Mammary epithelial cell (primary cell): ENCODE measurements at places on chromosomes 2 and 18. TPM values are rescaled to one million over a fixed set of nuclear protein-coding genes. Genes with fewer than 3 reads are reported as not detected.

DNA sequence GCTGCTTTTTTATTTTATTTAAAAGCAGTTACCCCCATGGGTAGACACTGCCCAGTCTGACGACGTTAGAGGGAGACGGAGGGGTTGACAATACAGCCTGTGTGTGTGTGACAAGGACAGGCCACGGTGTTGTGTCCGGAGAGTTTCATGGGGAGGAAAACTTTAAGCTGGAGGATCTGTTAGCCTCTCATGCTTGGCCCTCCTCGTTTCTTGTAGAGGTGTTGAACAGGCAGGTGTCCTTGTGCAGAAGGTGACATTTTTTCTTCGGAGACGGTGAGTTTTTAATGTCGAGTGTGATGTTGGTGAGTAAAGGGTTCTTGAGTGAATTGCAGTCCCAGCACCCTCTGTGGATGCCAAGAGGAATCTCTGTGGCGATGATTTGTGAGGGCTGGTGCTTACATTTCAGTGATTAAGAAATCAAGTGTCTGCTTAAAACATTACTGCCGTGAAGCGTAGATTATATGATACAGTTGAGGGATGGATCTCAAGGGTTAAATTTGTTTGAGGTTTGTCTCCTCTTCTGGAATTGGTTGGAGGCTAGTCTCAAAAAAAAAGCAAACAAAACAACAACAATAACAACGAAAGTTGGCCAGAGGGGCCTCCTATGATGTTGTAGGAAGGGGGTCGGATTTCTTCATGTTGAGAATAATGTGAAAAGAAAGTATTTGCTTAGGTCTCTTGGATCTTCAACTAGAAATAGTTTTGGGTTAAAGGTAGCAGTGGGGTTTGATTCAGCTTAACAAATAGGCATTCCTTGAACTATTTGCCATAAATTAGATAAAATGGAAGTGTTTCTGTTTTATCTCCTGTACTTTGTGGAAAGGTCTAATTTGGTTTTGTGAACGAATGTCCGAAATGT is 1.6 kb downstream of the NCOA1 start:
- DNase-seq, result peak; percentile 4

DNA sequence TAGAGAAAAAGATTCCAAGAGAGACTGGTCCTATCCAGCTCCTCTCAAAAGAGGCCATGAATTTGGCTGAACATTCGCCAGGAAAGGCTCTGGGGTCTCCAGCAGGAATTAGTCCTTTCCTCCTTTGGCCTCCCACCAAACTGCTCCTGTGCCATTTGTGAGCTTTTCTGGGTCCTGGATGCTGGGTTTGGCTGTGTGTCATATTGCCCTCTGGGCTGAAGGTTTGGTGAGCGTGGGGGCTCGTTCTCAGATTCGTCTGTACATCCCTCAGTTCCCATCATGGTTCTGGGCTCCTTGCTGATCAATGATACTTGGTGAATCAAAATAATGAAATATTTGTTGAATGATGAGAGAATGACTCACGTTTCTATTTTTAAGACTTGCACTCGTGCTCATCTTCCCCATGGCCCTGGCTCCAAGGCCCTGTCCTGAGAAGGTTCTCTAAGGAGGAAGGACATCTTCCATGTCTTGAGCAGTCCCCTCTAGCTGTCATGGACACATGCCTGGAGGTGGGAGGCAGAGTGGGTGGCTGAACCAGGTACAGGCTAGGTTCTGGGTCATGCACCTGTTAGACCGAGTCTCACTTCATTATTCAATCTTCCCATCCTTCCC is 47.8 kb upstream of the RHOB start:
- peak; percentile 37 for DNase-seq

Gene AMER3
- total RNA-seq, result not detected in 2 replicates

Gene GAL3ST2
- not detected for total RNA-seq

- peak; percentile 89 for DNase-seq
These were observed 92.3 kb upstream of the THUMPD2 start for GRCh38 chr2:39871291-39871761.

DNA sequence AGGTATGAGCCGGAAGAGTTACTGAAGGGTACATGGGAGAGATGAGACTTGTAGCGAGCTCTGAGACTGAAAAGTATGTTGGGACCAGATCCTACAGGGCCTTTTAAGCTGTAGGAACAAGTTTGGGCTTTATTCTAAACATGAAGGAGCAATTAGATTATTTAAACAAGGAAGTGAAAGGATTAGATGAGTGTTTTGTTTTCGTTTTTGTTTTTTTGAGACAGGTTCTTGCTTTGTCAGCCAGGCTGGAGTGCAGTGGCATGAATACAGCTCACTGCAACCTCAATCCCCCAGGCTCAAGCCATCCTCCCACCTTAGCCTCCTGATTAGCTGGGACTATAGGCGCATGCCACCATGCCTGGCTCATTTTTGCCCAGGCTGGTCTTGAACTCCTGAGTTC is 110.7 kb downstream of the C1D start:
- DNase-seq, result no peak

Gene BOLL
- total RNA-seq, result not detected in 2 replicates

Gene GRB14
- 6.3 and 9.8 TPM in 2 replicates for total RNA-seq

Gene KCNS3
- 0.94 and 2.5 TPM in 2 replicates for total RNA-seq

GRCh38 chr2:98895901-98896300 is 40.1 kb downstream of the CRACDL start:
- no peak for DNase-seq

GRCh38 chr2:199704358-199705238 is 146.4 kb downstream of the FTCDNL1 start:
- DNase-seq, result peak; percentile 31

Gene CCL20
- total RNA-seq, result 0.33 TPM

- DNase-seq, result peak; percentile 72
These were observed 500.0 kb upstream of the SETBP1 start for GRCh38 chr18:44180683-44181082.

- no peak for DNase-seq
These were observed 70.6 kb downstream of the ALK start for GRCh38 chr2:29850794-29851193.

DNA sequence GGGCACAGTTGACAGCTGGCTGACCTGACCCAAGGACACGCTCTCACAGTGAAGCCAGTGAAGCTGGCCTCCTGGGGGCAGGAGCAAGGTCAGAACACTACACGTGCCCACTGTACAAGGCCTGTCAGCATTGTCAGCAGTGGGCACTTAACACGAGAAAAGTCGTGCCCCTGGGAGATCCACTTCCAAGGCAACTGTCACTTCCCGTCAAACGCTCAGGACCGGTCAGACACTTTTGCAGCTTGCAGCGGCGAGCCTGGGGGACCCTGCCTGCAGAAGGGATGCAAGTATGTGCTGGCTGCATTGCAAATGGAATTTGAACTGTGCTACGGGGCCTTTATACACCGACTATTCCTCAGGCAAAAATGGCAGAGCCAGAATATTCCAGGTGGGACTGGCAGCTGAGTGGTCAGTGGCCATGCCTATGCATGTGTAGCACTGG is 176.2 kb downstream of the BCL2 start:
- no peak for DNase-seq

Gene UCN
- 0.33 TPM for total RNA-seq

DNA sequence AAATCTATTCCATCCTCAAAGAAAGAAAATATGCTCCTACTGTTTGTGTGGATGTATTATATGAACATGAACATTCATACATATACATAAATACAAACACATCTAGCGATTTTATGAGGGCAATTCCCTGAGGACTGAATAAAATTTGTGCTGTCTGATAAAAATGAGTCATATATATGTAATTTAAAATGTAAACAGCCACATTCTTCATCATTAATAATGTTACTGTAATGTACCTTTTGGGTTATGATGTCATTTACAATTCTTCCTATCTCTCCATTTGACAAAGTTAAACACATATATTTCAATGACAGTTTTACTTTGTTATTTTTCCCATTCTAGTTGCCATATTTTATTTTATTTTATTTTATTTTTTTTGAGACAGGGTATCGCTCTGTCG is 91.3 kb upstream of the ZFP36L2 start:
- DNase-seq, result no peak

- DNase-seq, result peak; percentile 50
These were observed 6.6 kb upstream of the SEMA4C start for GRCh38 chr2:96876269-96877041.

Gene TDRD15
- not detected in 2 replicates for total RNA-seq

Gene SERPINB12
- total RNA-seq, result not detected in 2 replicates

GRCh38 chr2:86623043-86623493 is 597 bp downstream of the RNF103 start:
- DNase-seq, result peak; percentile 35

Gene FAHD2B
- 11.2 TPM for total RNA-seq

Gene PRSS56
- total RNA-seq, result not detected

GRCh38 chr2:203870481-203870880 is 2.9 kb downstream of the CTLA4 start:
- no peak for DNase-seq

- no peak for DNase-seq
These were observed 109.0 kb upstream of the PARD3B start for GRCh38 chr2:204436230-204436629.

DNA sequence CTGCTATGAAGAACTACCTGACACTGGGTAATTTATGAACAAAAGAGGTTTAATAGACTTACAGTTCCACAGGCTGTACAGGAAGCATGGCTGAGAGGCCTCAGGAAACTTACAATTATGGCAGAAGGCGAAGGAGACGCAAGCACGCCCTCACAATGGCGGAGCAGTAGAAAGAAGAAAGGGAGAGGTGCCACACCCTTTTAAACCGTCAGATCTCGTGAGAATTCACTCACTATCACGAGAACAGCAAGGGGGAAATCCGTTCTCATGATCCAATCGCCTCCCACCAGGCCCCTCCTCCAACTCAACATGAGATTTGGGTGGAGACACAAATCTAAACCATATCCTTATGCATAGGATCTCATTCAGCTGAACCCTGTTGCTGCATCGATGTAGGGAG is 84.6 kb upstream of the ZNF532 start:
- no peak for DNase-seq

Gene ANKRD53
- 0.83 TPM for total RNA-seq

Gene GALR1
- not detected for total RNA-seq

DNA sequence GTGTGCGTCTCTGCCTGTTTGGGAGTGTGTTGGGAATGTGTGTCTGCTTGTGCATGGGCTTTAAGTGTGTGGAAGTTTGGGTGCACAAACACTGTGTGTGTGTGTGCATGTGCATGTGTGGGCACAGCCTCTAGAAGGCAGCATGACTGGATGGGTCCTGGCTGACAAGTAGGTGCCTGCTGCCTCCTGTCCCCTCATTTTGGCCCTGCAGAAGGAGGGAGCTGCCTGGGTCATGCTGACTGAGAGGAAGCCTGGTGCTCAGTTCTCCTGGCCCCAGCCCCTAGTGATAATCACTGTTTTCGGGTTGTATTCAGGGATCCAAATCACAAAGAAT is 34.1 kb downstream of the GLI2 start:
- DNase-seq, result no peak

DNA sequence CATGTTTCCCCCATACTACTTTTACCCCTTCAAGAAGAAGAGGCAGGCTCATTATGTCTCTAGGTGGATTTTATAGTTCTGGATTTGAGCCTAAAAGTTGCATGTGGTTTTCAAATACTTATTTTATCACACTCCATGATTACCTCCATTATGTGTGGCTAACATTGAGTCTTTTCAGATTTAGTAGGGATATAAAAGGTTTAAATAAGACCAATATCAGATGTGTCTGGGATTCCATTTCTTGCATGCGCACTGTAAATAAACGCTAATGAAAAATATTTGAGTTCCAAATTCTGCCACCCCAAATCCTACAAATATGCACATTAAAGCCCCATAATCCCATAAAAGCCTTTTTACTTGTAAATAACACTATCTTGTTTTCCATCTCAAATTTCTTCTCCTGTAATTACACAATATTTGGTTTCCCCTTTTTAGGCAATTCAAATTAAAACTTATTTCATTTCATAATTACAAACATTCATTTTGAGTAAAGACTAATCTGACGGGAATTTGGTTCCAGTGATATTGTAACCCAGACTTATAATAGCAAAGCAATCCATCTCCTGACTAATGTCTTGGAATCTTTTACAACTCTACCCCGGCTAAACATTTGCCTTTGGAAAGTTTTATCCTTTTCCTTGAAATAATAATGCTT is 600.0 kb downstream of the SLC4A3 start:
- peak; percentile 50 for DNase-seq

Gene EPC2
- total RNA-seq, result 17.3 TPM

DNA sequence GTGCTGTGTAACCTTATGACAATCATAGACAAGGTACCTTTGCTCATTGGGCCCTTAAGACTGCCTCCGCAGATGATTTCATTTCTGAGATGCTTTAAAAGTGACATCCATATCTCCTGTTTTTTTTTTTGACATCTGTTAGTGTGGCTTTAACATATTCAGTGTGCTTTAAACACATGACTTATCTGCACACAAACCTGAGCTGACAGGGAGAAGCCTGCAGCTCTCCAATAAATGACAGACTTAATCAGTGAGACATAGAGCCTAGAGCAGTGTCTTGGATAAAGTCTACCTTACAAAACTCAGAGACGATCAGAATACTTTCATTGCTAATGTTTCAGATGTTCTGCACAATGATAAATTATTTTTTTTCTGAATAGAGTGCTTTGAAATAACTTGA is 130.7 kb downstream of the UBE2E3 start:
- DNase-seq, result no peak

- peak; percentile 46 for DNase-seq
These were observed 19.2 kb downstream of the POU3F3 start for GRCh38 chr2:104872866-104873688.

DNA sequence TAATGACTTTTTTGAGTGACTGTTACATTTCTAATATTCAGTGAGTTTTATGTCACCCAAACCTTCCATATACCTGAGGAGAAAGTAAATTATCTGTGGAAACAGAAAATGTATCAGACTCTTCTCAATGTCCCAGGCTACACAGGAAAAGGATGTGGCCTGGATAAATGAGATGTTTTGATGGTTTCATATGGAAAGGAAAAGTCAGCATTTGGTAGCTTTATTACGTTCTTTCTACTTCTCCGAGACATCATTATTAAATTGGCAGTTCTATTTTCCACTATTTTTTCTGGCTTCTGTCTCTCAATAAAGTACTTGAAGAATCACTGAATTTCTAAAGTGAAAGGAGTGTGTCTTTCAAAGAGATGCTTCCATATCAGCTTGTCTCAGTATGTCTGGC is 847.0 kb upstream of the CRIM1 start:
- no peak for DNase-seq
